ENCODE measurements at places on chromosomes 2 and 18.

GRCh38 chr2:159976527-159977160 lies 85.8 kb downstream of the PLA2R1 start:
- no peak for DNase-seq

- DNase-seq = no peak
Observed at GRCh38 chr2:168753765-168754329, 48.6 kb upstream of the NOSTRIN start.

DNA sequence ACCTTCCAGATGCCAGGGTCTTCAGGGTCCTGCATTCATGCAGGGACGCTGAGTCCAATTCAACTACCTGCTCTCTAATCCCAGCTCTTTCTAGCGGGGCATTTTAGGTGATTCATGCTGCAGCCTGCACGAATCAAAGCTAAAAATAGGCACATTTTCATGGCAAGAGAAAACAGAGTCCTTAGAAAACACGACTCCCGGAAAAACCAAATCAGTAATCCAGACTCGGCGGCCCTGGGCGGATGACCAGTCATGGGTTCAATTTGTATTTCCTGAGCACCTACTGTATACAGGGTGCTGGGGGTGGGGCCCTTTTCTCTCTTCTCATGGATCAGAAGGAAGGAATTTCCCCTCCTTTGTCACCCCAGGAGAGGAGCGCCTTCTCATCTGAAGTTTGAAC lies 64.4 kb downstream of the LONRF2 start:
- DNase-seq = no peak

DNA sequence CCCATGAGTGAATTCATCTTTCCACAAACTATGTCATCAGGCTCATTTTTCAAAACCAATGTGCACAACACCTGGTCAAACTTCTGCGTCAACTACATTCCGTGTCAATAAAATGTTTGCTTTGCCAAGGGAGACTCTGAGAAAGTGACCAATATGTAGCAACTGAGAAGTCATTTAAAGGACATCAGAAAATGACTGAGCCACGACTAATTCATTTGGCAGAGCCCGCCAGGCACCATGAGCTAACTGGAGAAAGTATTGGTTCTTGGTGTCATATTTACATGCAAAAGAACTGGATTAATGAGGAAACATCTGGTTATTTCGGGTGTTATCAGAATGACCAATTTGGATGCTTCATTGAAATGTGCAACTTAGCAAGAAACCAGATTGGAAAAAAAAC lies 7.2 kb downstream of the RND3 start:
- DNase-seq = no peak

DNA sequence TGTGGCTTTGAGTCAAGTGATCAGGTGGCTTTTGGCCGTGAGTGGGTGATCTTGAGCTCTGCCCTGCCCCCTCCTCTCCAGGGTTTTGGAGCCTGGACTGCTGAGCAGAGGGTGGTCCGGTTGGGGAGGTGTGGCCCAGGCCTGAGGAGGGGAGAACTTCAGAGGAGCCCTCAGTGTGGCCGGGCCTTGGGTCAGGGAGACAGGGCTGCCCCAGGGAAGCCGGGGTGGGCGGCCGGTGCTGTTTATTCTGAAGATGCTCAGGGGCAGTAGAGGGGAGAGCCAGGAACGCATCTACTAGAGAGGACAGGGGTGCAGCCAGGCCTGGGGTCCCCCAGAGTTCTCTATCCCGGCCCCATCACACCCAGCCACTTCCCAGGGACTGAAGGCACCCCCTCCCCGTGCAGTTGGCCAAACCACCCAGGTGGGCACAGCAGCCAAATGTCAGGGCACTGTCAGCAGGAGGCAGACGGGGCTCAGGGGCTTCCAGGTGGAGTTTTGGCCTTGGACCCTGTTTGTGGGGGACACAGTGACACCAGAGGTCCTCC lies 963 bp downstream of the ERFE start:
- DNase-seq = no peak

DNA sequence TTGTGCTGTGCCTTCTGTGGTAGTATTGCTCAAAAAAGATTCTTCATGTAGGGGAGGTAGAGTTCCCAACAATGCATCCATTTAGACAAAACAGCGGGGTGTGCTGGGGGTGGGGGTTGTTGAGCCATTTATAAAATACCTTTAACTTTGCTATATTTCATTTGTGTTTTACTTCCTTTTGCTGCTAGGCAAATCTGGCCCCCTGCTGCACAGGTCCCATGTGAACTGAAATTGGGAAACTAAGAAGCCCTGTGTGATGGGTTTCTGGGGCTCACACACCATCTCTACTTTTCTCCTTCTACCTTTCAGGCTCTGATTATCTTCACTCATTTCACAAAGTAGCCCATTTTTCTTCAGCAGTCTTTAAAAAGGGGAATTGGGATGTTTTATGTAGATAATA lies 52.7 kb upstream of the ITGA4 start:
- no peak for DNase-seq

DNA sequence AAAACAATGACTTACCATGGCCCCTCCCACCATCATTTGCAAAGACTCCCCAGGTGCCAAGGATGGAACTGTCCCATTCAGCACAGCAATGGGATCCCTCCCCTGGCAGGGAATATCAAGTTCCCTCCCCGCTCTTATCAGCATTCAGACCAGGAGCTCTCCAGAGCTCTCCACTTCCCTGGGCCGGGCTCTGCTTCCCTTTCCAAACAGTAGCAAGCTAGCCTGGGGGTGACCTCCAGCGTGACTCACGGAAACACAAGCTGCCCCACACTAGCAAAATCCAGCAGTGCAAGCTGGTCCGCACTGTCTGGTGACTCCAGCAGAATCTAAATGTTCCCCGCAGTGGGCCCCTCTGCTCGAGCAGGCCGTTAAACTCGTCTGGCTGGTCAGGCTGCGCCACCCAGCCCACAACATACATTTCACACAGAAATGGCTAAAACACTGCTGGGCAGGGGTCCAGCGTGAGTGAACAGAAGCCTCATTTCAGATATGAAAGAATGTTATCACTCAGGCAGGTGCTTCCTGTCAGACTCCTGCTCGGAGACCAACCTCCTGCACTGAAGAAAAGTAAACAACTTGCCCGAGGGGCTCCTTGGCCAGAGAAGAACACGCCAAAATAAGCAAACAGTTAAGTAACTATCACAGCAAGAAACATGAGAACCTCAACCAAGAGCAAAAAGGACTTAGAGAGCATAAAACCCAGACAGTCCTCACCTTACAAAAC lies 33.9 kb downstream of the STAT1 start:
- peak; percentile 23 for DNase-seq

DNA sequence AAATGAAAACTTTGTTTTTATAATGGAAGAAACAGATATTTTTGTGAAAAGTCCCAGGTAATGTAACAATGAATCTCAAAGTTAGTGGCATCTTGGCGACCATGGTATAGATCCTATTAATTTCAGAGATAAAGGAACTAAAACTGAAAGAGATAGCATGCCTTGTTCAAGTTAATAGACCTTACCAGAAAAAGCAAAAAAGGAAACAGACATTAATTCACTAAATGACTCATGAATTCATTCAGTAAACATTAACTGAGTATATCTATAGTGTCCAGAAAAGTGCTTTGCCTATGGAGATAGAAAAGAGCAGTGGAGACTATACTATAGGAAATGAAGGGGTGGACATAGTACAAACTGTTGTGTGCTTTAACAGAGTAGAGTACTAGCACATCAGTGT lies 763.3 kb downstream of the TRIB2 start:
- no peak for DNase-seq

GRCh38 chr2:121297217-121297830 lies 12.3 kb upstream of the TFCP2L1 start:
- no peak for DNase-seq

DNA sequence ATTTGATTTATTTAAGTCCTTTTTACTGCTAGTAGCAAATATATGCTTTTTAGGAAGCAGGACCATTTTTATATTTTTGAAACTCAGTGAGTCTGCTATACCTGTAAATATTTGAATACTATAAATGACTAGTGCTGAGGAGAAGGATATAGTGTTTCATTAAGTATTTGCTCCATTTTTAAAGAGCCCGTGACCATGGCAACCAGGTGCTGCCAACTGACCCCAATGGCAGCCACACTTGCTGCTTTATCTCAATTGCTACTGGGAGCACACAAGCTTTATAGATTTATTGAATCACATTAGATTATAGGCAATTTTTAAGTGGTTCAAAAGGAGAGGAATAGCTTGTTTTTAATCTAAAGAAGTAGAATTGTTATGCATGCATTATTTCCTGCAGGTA lies 142.0 kb downstream of the SCG2 start:
- DNase-seq = no peak

- no peak for DNase-seq
Observed at GRCh38 chr2:84912984-84913383, 7.5 kb downstream of the TMSB10 start.

DNA sequence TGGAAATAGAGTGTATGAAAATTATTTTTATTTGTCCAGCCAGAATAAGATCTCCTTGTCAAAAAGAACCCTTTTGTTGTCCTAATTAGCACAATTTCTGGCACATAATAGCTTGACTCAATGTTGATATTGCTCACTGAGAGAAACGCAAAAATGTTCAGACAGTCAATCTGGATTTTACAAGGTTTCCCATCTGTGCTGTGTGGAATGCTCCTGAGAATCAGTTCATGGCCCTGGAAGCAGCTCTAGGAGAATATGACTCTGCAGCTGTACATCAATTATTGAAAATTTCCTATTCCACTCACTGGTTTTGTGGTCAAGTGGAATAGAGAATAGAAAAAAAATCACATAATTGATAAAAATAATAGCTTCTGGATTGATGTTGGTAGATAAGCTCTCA lies 1582.9 kb upstream of the NXPH2 start:
- DNase-seq = no peak

DNA sequence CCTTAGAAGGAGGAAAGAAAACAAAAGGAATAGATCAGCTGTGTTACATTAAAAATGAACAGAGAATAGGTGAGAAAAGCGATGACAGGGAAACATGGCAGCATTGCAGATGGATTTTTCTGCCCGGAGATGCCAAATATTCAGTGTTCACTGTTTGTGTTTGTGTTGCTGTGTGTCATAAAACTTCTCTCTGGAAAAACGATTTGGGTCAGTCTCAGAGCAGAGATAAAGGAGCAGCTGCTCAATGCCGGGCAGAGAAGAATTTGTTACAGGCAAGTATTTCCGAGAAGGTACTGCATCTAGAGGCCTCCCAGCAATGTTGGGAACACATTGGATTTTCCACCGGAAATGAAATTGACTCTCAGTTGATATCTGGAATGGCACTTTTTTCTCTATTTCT lies 156.4 kb upstream of the KLHL14 start:
- no peak for DNase-seq

GRCh38 chr2:6958616-6959235 lies 41.5 kb downstream of the RNF144A start:
- no peak for DNase-seq

GRCh38 chr2:112275887-112276773 lies 733 bp downstream of the ZC3H6 start:
- DNase-seq = peak; percentile 84

- DNase-seq = no peak
Observed at GRCh38 chr2:109120166-109120565, 8.8 kb upstream of the SH3RF3 start.

DNA sequence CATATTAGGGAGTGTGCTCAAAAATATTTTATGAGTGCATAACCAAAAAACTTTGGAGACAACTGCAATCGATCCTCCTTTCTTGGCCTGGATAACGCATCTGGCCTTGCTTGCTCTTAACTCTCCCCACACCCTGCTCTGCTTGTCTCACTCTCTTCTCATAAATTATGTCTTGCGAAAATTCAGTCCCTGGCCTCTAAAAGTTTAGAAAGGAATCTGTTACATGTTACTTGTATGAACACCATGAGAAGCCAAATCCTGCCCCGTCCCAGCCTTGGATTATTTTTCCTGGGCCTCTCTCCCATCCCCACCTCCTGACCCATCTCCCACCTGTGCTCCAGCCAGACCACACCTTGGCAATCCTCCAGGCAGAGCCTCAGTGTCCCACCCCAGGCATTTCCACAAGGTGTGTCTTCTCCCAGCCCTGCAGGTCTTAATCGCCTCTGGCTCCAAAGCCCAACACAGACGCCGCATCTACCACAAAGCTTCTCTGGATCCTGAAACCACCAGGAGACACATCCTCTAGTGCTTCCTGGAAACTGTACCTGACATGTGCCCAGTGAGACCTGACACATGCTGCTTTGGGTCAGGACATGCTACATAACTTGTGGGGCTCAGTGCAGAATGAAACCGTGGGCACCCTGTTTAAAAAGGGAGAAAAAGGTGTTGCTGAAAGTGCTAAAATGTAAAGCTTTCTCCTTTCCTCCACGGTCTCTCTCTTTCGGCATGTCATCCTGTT lies 99.6 kb upstream of the ST3GAL5 start:
- DNase-seq = no peak

All from suppressor macrophage treated with lipopolysaccharide for 4 hours (primary cell).